Mammary epithelial cell (primary cell): ENCODE measurements at places on chromosomes 5 and 9. TPM values are rescaled to one million over a fixed set of nuclear protein-coding genes. Genes with fewer than 3 reads are reported as not detected.

The IFNA21 gene
- polyA plus RNA-seq = not detected

The ARID3C gene
- polyA plus RNA-seq = not detected

The ANKRD31 gene
- polyA plus RNA-seq = 0.05 TPM

DNA sequence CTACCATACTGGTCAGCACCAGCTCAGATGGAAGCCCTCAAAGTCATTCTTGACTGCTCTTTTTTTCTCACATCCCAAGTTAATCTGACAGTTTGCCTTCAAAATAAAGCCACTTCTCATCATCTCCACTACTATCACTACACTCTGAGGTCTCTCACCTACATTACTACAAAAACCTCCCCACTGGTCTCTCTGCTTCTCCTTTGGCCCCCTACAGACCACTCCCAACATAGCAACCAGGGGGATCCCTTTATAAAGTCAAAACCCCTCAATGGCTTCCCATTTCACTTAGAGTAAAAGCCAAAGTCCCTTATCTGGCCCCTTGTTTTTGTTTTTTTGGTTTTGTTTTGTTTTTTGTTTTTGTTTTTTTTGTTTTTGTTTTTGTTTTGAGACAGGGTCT lies 4.6 kb downstream of the ARAP3 start:
- no peak for DNase-seq

GRCh38 chr5:35862126-35862525 lies 5.4 kb downstream of the IL7R start:
- DNase-seq = no peak
